ENCODE measurements at places on chromosomes 7 and 10.
A peak's percentile ranks its signal among the peaks of the same experiment; 100 is the strongest.

DNA sequence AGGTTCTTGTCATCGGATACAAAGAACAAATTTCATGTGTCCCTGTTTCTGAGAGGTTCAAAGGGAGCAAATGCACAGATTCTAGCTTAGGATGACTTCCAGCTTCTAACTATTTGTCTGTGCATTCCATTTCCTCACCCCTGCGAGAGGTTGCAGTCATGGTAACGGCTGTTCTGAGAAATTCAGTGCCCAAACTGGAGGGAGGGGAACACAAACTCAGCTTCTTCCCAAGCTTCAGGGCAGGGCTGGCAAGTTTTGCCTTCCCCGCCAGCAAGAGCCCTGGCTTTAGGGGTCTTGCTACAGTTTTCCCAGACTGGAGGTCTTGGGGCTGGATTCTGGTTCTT, 11.1 kb downstream of the FAS start:
- no peak for DNase-seq

DNA sequence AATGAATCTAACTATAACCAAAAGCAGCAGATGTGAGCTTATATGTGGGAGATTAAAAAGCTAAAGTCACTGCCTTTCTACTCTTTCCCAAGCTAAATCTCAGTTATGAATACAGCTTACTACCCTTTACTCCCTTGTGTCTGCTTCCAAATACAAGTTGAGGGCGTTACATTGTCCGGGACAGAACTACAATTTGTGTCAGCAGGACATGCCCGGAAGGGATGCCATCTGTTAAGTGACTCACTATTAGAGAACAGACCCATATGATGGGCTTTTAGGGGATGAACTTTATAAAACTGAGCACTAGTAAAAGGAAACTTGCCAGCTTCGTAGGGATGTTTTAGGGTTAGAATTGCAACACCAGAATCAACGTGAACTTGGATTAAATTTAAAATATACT, 299.7 kb upstream of the CSTF2T start:
- no peak for DNase-seq

DNA sequence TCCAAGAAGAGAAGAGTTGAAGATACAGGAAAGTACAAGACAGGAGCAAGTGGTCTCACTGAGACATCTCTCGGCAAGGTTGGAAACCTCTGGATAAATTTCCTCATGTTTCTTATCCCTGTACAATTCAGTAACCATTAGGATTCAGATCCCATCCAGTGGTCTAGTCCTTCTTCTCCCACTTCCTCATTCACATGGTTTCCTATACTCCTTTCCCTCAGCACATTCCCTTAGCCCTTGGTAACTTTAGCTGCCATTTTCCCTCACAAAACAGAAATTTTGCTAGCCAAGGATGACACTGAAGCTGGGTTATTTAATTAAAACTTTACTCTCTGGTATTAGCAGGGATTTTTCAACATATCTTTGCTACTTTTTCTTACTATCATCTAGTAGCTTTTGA, 82.6 kb downstream of the CPED1 start:
- no peak for DNase-seq

DNA sequence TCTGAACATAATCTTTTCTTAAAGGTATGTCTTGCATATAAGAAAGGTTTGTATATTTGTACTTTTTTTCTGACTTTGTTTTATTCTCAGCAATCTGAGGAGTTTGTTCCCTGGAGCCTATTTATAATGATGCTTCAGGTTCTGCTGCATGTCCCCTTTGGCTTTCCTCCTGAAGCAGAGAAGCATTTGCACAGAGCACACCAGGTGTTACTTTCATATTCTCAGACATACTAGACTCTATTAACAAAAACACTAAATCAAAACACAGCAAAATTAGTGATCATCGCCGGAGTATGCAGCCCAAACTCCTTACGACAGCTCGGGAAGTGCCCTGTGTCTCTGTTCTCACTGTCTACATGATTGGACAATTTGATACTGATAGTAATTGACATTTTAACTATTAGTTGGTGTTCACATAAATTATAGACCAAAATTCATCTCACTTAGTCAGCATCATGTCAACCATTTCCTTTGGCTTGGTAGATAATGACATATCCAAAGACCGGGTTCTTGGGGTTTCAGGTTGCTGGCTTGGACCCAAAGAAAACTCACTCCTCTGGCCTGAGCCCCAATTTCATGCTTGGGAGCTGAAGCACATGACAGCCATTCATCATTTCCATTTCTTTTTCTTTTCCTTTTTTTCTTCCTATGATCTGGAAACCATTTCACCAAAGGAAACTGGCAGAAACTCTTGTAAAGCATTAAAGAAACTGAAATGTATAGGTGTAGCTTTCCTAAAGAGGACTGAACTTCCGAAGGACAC, 400.1 kb upstream of the NRP1 start:
- no peak for DNase-seq

DNA sequence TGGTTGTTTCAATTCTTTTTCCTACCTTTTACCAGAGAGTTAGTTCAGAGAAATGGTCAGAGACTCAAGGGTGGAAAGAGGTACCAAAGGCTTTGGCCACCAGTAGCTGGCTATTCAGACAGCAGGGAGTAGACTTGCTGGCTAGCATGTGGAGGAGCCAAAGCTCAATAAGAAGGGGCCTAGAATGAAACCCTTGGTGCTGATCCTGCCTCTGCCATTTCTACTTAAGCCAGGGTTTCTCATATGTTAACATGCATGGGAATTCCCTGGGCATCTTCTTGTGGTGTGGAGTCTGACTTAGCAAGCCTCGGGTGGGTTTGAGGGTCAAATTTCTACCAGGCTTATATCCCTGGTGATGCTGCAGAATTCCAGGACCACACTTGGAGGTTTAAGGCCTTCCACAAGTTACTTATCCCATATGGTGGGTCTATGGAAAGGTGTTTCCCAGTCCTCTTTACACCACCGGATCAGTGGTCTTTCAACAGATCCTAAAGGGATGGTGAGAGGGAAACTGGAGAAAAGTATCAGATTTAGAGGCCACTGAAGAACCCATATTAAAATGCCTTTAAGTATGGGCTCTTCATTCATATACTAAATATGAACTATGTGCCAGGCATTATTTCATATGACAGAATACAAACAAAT, 3.2 kb downstream of the IL6 start:
- no peak for DNase-seq

GRCh38 chr10:96642973-96643372, 56.2 kb upstream of the TM9SF3 start:
- peak; percentile 37 for DNase-seq

GRCh38 chr7:111525100-111525499, 37.2 kb downstream of the IMMP2L start:
- no peak for DNase-seq

DNA sequence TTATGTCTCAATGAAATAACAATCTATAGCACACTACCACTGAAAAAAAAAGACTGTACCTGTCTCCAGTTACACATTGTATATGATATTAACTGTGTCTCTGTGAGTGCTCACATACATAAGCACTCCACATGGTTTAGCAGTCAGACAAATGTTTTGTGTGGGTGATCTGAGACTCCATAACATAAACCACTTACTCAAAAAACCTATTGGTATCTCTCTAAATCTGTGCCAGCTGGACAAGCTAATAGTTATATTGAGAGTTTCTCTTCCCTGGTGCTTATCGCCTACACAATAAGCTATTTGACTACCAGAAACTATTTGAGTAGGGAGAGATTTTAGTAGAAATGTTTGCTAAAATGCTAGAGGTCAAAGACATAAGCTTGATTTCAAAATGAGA, 190.1 kb upstream of the AGR3 start:
- no peak for DNase-seq

DNA sequence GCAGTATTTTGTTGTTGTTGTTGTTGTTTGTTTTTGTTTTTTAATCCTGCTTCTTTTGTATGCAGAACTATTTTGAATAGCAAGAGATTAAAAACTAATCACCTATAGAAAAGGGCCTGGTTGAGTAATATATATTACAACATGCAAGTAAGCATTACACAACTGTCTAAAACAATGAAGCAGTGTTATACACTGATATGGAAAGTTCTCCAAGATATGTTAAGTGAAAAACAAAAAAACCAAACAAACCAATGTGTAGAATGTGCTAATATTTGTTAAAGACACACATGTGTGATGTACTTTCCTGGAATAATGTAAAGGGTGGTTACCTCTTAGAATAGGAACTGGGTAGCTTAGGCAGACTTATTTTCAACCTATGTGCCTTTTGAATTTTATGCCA, 117.4 kb downstream of the ZNF365 start:
- no peak for DNase-seq

GRCh38 chr7:133234961-133235875, 17.7 kb upstream of the EXOC4 start:
- DNase-seq, result no peak

GRCh38 chr7:91263384-91264045, 718 bp upstream of the FZD1 start:
- DNase-seq, result peak; percentile 87

DNA sequence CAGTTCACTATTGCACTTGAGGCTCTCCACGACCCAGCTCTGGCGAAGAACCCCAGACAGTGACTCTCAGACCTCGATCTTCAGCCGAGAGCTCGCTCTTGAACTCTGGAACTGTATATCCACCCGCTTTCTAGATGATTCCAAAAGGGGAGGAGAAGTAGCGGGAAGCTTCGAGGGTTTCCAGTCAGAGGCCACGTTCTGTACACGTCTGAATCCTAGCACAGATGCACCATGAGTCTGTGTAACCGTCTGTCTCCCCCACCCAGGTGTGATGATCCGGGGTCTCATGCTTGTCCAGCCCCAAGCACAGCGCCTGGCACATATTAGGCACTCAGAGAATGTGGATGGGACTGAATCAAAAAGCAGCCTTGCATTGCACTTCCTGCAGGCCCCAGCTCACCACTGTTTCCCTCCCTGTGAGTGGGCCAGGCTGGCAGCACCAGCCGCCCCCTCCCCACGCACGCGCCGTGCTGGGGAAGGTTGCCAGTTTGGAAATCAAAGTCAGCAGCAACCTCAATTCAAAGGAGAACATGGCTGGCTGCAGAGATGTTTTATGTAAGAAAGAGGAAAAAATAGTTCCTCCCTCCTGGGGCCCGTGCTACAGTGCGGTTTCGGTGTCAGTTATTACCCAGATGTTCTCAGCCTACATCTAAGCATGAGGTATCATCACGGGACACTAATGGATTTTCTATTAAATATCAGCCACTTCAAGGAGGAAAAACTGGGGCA, 5.7 kb downstream of the GRID2IP start:
- no peak for DNase-seq
